ENCODE measurements at places on chromosomes 3 and 15. TPM values are rescaled to one million over a fixed set of nuclear protein-coding genes. Genes with fewer than 3 reads are reported as not detected.

The EPHA3 gene
- under 0.01 TPM for total RNA-seq

The RYK gene
- total RNA-seq = 60.1 TPM

The IQCH gene
- 1.3 TPM for total RNA-seq

The GLDN gene
- total RNA-seq = 16.6 TPM

The LAMB2 gene
- total RNA-seq = 460 TPM

The STRA6 gene
- total RNA-seq = 26.2 TPM

The PLSCR5 gene
- total RNA-seq = not detected

The SNURF gene
- 141 TPM for total RNA-seq

The SEMA6D gene
- total RNA-seq = 14.9 TPM

The COL6A5 gene
- 0.12 TPM for total RNA-seq

The CELSR3 gene
- total RNA-seq = 0.45 TPM

The GOLGA8G gene
- total RNA-seq = not detected

The P2RY12 gene
- total RNA-seq = 0.35 TPM

The LRRFIP2 gene
- total RNA-seq = 47.9 TPM

The METTL6 gene
- 23.5 TPM for total RNA-seq

The C3orf20 gene
- under 0.01 TPM for total RNA-seq

The ANP32A gene
- total RNA-seq = 49.6 TPM

The CCR9 gene
- total RNA-seq = not detected

The CFAP161 gene
- total RNA-seq = not detected

The SMC4 gene
- total RNA-seq = 16.3 TPM

The EPHB1 gene
- 0.59 TPM for total RNA-seq

The PRR23E gene
- total RNA-seq = not detected

The SKOR1 gene
- under 0.01 TPM for total RNA-seq

The PRR20G gene
- total RNA-seq = not detected

The LRRC34 gene
- total RNA-seq = 1.2 TPM

The LRRC31 gene
- not detected for total RNA-seq

The SLC28A1 gene
- not detected for total RNA-seq

The LMAN1L gene
- total RNA-seq = not detected

The CCR1 gene
- not detected for total RNA-seq

The MASP1 gene
- 20.2 TPM for total RNA-seq

The SPTBN5 gene
- 0.23 TPM for total RNA-seq

The XCR1 gene
- 0.23 TPM for total RNA-seq

The VIPR1 gene
- total RNA-seq = 19.5 TPM

The MESP1 gene
- total RNA-seq = 0.15 TPM

The FBXO40 gene
- not detected for total RNA-seq

The LIPH gene
- under 0.01 TPM for total RNA-seq

The ALG1L2 gene
- total RNA-seq = not detected

The UQCRC1 gene
- total RNA-seq = 388 TPM

The CHST13 gene
- total RNA-seq = not detected

The RBSN gene
- 18.9 TPM for total RNA-seq

The TMOD2 gene
- 1.8 TPM for total RNA-seq
